ENCODE measurements at places on chromosomes 5 and 9. TPM values are rescaled to one million over a fixed set of nuclear protein-coding genes. Genes with fewer than 3 reads are reported as not detected.

ENC1 gene
- total RNA-seq: 3.4 TPM

SLC6A3 gene
- 1.5 TPM for total RNA-seq

C5orf58 gene
- not detected for total RNA-seq

GNA14 gene
- not detected for total RNA-seq

SVEP1 gene
- 2.3 TPM for total RNA-seq

COL23A1 gene
- not detected for total RNA-seq

PTBP3 gene
- 44.7 TPM for total RNA-seq

OR1J2 gene
- not detected for total RNA-seq

CTNND2 gene
- 0.04 TPM for total RNA-seq

CENPH gene
- total RNA-seq: 25.3 TPM

MRPL41 gene
- total RNA-seq: 76.9 TPM

PCDHA7 gene
- 0.07 TPM for total RNA-seq

PDLIM4 gene
- 1.0 TPM for total RNA-seq

PALM2AKAP2 gene
- 0.51 TPM for total RNA-seq

Measured in A549 treated with dexamethasone at 1 μM for 4 hours (cell line).